Hypothalamus (tissue), 51 donors: ENCODE measurements at places on chromosomes 16 and 17.

GRCh38 chr16:51592535-51593300 lies 441.6 kb upstream of the SALL1 start:
- DNase-seq: no peak

DNA sequence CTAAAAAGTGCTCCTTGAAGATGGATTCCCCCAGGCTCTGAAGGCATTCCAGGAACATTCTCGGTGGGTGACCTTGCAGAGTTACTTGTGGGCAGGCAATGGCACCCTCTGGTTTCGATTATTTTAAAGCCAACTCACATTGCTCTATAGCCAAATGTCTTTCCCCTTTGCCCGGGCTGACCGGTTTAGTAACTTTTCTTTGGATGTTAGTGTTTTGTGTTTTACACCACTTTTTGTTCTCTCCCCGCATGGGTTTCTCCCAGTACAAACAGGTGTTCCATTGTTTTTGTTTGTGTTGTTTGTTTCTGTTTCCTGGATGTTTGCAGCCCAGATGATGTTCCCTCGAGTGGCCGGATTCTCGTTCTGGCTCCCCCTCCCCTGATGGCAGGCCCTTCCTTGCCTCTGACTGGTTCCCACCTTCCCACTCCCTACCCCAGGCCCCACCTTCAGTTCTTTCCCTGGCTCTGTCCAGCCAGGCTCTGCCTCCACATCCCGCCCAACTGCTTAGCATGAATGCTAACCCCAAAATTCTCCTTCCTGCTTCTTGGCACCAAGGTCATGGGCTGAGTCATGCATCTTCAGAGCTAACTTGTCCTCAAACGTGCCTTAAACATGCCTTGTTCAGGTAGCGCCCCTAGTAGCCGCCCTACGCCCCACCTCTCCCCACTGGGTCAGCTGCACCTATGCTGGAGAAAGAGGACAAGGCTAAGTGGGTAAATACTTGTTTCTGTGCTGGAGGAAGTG lies 40.6 kb downstream of the ELAC2 start:
- no peak for DNase-seq

DNA sequence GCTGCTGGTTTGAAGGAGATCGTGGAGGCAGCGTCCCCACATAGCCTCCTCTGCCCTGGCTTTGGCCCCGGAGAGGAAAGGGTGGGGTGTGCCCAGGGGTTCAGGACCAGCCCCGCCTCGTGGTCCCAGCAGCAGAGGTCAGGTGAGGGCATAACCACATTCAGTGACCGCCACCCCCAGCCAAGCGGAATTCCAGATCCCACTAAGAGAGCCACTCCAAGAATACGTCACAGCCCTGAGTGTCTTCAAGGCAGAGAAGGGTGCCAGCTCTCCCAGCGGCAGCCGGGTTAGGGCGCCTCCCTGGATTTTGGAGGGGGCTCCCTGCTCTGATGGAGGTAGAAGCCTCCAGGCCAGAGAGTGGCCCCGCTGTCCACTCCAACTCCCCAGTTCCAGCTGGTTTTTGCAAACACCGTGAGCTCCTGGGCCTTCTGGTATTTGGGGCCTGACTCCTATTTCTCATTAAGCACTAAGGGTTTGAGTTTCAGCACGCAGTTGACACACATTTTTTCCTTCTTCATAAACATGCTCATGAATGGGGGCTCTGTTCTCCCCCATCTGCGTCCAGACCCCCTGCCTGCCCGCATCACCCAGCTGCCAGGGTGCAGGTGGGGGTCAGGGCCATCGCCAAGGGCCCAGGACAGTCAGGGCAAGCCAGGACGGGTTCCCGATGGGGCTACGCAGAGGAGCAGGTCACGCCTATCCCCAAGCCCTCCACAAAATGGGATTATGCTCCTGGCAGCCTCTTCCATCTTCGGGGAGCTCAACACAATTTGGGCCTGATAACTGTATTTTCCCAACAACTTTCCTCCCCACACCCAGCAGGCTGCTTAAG lies 98.4 kb upstream of the PLCG2 start:
- DNase-seq: no peak

- no peak for DNase-seq
Observed at GRCh38 chr16:9322769-9323168, 231.3 kb downstream of the HAPSTR1 start.

DNA sequence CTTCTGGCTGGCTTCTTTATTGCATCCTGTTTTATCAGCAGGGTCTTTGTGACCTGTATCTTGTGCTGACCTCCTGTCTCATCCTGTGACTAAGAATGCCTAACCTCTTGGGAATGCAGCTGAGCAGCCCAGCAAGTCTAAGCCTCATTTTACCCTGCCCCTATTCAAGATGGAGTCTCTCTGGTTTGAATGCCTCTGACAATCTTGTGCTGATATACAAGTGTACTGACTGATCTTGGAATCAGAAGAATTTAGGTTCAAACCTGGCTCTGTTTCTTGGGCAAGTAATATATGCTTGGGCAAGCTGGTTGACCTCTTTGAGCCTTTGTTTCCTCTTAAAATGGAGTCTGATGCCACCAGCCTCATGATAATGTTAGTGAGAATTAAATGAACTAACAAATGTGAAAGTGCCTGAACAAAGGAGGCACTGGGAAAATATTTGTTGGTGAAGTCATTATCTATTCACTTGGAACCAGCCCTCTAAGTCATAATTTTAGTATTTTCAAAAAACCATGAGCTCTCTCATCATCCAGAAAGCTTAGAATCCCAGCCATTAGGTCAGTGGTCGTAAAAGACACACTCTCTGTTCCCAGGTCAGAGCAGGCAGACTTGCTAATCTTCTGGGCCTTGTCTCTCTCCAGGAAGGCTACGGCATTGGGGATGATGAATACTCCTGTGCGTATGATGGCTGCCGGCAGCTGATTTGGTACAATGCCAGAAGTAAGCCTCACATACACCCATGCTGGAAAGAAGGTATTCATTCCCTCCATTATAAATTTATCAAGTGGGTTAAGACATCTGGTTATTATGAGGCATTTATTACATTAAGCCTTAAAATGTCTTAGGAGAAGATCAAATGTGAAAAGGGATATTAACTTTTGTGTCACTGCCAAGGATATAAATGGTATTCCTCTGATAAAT lies 18.1 kb upstream of the ARL2BP start:
- no peak for DNase-seq

DNA sequence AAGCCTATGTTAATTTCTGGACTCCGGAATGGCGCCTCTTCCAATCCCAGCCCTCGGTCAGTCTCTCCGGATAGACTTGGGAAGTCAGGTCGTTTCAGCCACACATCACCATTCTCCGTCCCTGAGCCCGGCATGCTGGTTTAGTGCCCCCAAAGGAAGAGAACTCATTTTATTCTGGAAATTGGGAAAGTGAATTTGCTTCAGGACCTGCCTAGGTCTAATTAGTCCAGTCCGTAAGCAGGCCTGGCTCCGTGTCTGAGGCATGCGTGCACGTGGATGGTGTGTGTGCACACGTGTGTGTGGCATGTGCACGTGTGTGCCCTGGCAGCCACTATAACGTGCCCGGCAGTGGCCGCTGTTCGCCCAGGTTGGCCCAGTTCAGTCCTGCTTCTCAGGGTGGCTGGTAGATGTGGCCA lies 77.4 kb downstream of the RPA1 start:
- DNase-seq: no peak

DNA sequence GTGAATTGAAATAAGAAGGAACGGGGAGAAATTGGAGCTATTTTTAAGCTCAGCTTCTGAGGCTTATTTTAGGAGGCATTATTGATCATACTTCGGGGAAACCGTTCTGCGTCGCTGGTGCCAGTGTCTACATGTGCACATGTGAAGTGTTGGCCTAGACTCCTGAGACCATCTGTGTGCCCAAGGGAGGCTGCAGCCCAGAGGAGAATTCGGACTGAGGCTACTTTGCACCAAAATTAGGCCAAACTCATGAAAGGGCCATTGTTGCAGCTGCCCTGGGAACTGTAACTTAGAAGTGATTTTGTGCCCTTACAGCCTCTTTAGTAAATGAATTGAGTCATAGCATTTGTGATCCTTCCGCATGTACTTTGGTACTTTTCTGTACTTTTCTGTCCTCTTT lies 102.0 kb upstream of the NOL11 start:
- no peak for DNase-seq

DNA sequence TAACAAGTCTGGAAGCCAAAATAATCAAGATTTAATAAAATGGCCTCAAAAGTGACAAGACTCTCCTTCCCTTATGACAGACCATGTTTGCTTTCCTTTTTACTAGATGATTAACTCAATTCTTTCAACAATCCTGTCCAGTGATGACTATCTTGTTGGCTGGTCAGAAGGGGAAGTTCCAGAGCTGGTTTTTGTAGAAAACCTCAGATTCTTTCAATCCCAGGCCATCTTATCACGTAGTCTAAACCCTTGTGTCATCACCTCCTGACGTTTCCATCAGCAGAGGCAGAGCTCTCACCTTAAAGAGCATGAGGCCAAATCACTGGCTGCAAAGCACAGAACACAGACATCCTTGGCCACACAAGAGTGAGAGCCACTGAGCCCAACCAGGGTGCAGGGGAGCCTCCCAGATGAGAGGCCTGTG lies 125.3 kb downstream of the ANKRD11 start:
- no peak for DNase-seq

DNA sequence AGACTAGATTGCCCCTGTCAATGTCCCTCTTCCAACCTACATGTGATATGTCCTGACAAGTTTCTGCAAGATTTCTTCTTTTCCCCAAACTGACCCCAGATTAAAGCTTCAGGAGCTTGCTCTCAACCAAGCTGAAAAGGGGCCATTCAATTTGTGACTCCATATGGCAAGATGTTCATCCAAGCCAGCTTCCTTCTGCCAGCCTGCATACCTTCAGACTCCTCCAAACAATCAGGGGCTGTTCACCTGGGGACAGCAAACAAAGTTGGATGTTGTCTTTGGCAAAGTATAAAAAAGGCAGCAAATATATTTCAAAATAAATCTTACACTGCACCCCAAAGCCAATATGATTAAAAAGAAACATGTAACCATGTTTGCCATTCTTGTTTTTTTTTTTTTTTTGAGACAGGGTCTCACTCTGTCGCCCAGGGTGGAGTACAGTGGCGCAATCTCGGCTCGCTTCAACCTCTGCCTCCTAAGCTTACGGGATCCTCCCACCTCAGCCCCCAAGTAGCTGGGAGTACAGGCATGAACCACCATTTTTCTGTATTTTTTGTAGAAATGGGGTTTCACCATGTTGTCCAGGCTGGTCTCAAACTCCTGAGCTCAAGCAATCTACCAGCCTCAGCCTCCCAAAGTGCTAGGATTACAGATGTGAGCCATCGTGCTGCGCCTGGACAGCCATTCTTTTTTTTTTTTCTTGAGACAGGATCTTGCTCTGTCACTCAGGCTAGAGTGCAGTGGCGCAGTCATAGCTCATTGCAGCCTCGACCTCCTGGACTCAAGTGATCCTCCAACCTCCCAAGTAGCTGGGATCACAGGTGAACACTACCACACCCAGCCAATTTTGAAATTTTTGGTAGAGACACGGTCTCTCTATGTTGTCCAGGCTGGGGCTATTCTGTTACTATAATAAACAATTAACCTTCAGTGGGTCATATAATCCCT lies 50.0 kb upstream of the AKAP1 start:
- no peak for DNase-seq

DNA sequence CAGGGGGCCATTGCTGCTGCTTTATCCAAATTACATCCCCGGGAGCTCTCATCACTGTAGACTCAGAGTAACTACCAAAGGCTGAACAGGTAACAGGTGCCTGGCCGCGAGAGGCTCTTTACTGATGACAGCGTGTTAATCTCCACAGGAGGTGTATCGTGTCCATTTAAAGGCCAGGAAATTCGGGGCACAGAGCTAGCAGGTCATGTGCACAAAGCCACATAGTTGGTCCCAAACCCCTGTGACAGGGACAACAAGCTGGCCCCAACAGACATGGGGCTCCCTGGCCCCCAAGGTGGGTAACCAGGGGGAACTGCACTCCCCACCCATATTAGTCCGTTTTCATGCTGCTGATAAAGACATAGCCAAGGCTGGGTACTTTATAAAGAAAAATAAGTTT lies 55.3 kb upstream of the RBFOX3 start:
- no peak for DNase-seq

DNA sequence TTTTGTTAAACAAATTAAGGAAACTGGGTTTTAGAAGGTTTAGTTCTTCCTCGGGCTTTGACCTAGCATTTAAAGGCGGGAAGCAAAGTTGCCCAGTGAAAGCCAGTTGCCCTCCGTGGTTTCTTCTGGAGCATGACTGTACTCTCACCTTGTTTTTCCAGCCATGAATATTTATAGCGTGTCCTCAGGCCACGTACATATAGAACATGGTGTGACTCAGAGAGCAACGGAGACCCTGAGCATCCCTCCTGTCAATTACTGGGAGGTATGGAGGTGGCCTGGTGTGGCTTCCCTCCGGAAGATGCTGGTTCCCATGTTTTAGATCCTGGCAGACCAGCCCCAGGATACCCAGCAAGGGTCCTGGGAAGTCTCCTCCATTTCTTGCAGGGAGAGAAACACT lies 48.4 kb downstream of the AKAP1 start:
- no peak for DNase-seq

DNA sequence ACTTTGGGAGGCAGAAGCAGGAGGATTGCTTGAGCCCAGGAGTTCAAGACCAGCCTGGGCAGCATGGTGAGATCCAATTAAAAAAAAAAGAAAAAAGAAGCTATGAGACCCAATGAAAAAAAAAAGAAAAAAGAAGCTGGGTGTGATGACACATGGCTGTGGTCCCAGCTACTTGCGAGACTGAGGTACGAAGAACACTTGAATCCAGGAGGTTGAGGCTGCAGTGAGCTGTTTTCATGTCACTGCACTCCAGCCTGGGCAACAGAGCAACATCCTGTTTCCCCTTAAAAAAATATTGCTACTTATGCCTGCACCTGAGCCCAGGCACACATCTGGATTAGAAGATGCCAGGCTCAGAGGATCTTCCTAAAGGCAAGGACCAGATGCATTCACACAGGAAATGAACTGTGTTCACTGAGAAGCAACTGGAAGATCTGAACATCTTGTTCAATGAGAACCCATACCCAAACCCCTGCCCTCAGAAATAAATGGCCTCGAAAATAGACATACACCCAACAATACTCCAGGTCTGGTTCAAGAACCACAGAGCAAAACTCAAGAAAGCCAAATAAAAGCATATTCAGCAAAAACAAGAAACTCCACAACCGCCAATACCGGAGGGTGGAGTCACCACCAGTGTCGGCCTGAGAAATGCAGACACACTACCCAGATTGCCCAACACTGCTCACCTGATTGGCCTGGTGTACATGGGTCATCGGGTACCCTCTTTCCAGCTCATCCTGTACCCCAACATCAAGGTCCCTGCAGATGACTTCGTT lies 4.4 kb downstream of the RNF135 start:
- no peak for DNase-seq

- no peak for DNase-seq
Observed at GRCh38 chr17:42667088-42667951, 8.2 kb downstream of the TUBG2 start.

DNA sequence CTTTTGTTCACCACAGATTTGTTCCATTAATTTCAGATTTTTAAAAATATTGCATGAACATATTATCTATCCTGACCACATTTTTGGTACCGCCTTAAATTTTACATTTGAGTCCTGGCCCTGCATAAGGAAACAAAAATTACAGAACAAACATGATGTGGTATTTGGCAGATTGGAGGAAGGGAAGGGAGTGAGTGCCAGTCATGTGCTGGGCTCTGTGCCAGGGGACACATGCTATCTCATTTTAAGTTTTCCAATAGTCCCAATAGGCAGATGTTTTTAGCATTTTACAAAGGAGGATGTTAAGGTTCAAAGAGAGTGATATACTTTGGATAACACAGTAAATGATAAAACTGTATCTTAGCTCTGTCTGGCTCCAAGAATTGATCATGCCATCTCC lies 185.1 kb downstream of the CDK5R1 start:
- no peak for DNase-seq

- DNase-seq: no peak
Observed at GRCh38 chr17:19717411-19717908, 1.1 kb upstream of the SLC47A2 start.
